ENCODE measurements at places on chromosomes 6 and 20. TPM values are rescaled to one million over a fixed set of nuclear protein-coding genes. Genes with fewer than 3 reads are reported as not detected.

- DNase-seq, result peak; percentile 57
Measured at GRCh38 chr6:97586344-97586743, 303.3 kb upstream of the MMS22L start.

- DNase-seq, result no peak
Measured at GRCh38 chr20:10468340-10468845, 33.3 kb downstream of the SLX4IP start.

- peak; percentile 10 for DNase-seq
Measured at GRCh38 chr20:33014336-33015113, 7.0 kb downstream of the BPIFB2 start.

- DNase-seq, result peak; percentile 2
Measured at GRCh38 chr20:63530788-63531160, 6.4 kb downstream of the PTK6 start.

GRCh38 chr6:75842191-75842590 is 93.2 kb downstream of the MYO6 start:
- no peak for DNase-seq

GRCh38 chr6:4747588-4747987 is 28.6 kb upstream of the CDYL start:
- no peak for DNase-seq

MOXD1 gene
- 2.3 TPM for total RNA-seq

SLC17A2 gene
- not detected for total RNA-seq

GRCh38 chr6:131641554-131641953 is 4.5 kb downstream of the ENPP3 start:
- no peak for DNase-seq

- no peak for DNase-seq
Measured at GRCh38 chr6:91654357-91654756, 1067.5 kb upstream of the MAP3K7 start.

GABRR2 gene
- not detected for total RNA-seq

GRCh38 chr6:89680150-89680549 is 41.6 kb upstream of the LYRM2 start:
- DNase-seq, result no peak

DNA sequence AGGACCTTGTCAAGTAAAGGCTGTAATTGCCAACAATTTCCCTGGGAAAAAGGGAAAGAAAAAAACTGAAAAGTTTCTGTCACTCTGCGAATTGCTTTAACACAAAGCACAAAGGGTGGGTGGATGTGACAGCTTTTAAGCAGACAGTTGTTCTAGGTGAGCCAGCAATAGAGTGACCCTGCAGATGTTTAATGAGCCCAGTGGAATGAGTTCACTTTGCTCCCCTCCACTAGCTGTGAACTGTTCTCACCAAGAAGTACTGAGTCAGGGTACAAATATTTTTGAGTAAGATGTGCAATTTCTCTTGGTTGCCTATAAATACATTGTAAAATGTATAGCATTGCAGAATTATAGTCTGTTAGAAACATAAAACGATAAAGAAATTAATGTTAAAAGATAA is 26.2 kb upstream of the LRRC1 start:
- DNase-seq, result no peak

- peak; percentile 8 for DNase-seq
Measured at GRCh38 chr6:134238960-134239795, 78.7 kb downstream of the SGK1 start.
